ENCODE measurements at places on chromosomes 3 and 15. TPM values are rescaled to one million over a fixed set of nuclear protein-coding genes. Genes with fewer than 3 reads are reported as not detected.

OR4F15 gene
- not detected for total RNA-seq

CPEB1 gene
- 6.6 TPM for total RNA-seq

MSL2 gene
- 12.7 TPM for total RNA-seq

CDC25A gene
- total RNA-seq = 12.2 TPM

ABI3BP gene
- 0.64 TPM for total RNA-seq

ALDH1A3 gene
- 54.3 TPM for total RNA-seq

PLA2G4D gene
- total RNA-seq = not detected

P2RY1 gene
- 0.90 TPM for total RNA-seq

PLA2G4E gene
- not detected for total RNA-seq

IGSF10 gene
- total RNA-seq = under 0.01 TPM

SERPINI2 gene
- total RNA-seq = 0.12 TPM

IL17RB gene
- 0.39 TPM for total RNA-seq

DNA sequence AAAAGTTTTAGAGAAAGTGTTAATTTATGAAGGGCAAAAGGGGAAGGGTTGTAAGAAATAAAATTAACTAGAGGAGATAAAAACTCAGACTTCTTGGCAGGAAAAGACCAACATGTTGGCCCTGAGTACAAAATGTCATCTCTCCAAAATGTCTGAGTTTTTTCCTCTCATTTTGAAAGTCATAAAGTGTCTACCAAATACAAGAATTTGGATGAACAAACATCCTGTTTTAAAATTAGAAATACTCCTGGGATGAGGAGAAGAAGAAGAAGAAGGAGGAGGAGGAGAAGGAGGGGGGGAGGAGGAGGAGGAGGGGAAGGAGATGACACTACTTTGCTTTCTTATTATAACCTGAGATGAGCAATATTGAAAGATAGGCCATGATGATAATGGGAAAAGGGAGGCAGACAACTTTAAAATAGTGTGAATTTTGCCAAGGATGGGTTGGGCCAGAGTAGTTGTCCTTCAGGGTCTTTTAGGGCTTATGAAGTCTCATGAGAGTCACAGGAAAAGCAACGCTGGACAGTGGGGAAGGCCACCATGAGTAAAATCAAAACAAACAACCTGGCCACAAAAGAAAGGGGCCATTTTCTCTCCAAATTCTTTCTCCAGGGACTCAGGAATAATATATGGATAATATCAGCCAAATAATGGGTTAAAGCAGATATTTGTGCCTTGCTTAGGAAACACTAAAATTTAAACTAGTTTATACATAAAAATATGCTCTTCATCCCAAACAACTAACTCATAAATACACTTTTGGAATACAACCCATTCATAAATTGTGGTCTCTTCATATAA is 632.9 kb downstream of the EPHA3 start:
- peak; percentile 5 for DNase-seq

DNA sequence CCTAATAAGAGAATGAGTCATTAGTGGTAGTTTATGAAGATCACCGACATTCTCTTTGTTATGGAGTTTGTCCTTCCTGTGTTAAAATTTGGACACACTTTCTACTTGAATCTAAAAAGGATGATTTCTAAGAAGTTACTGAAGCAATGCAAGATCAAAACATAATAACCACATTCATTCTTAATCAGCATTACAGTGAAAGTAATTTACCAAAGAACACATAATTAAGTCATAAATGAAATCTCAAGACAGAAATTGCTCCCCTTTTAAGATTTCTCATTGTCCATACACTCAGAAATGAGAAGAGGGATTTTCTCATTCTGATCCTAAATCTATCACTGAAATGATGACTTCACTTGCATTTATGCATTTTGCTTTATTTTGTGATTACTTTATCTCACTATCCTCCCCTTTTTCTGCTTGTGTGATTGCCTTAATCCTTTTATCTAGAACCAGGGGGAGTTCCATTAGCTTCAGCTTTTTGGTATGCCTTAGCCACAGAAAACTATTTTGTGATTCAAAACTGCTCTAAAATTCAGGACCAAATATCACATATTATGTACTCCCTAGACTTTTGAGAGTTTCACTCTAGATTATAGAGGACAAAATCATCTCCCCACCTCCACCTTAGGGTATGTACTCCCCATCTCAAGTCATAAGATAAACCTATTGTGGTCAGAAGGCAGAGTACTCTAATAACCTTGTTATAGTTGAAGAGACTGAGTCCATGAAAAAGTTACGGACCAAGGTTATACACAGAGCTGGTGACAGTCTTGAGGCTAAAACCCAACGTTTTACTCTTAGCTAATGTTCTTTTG is 817.6 kb upstream of the CFAP20DC start:
- no peak for DNase-seq

- no peak for DNase-seq
Observed at GRCh38 chr15:48003441-48003840, 117.3 kb upstream of the SLC24A5 start.

- no peak for DNase-seq
Observed at GRCh38 chr3:45479621-45480035, 91.3 kb downstream of the LARS2 start.

- DNase-seq = no peak
Observed at GRCh38 chr3:20246662-20247061, 60.7 kb upstream of the SGO1 start.

DNA sequence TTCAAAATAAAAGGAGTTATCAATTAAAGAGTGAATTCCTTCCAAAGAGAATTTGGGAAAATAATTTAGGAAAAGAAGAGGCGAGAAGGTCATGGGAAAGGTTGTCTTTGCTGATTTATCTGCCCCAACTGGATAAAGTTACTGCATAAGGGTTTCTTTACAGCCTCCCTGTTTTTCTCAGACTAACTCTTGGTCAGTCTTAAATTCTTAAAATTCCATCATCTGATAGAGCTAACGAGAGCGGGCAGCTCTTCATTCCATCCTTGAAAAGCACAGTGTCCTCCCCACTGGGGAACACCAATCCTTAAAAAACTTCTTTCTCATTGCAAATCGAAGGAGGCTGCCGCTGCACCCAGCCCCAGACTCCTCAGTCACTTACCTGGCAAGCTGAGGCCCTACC is 107.2 kb downstream of the PGPEP1L start:
- no peak for DNase-seq

- peak; percentile 34 for DNase-seq
Observed at GRCh38 chr15:85381850-85382751, 1.7 kb downstream of the AKAP13 start.

DNA sequence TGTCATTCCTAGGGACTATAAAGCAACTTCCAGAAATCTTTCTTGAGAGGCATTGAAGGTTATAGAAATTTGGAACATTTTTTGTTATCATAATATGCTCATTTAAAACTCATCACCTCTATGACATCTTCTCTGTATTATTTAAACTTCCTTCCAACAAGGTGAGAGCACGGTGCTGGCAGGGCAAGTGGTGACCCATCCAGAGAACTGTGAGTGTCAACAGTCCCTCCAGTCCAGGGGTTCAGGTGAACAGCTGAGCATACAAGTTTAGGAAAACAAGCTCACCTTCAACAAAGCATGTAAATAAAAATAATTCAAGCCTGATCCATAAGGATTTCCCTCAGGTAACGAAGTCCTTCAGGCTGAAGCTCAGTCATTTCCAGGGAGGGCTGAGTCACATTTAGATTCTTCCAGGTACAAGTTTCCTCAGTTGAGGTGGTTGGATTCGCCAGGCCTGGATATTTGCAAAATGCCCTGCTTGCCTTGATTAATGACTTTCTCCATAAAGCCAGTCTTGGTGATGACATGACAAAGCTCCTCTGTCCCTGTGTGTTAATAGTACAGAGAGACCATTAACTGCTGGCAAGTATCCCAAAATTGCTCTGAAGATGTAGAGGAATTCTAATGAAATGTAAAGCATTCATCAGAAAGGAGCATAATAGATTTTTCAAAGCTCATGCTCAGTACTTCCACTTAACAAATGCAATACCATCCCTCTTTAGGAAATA is 263.6 kb upstream of the GADL1 start:
- no peak for DNase-seq

GRCh38 chr3:188673646-188674186 is 498.1 kb upstream of the TPRG1 start:
- peak; percentile 38 for DNase-seq

DNA sequence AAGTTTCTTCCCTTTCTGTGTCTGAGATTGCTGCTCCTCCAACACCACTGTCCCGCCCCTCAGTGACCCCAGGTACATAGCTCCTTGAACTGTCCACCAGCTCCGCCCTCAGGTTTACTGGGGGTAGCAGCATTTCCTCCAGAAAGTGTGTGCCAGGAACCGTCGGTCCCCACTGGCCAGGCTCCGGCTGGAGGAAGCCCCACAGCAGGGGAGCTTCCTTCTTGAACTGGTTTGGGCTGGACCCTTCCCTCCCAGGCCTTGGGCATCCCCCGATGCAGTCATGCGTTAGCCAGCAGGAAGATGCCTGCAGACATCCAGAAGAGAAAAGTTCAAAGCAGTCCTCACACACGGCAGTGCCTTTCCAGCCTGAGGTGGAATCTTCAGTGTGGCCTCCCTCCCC is 19.7 kb downstream of the PAK6 start:
- no peak for DNase-seq

- no peak for DNase-seq
Observed at GRCh38 chr3:139248593-139249255, 95.1 kb upstream of the MRPS22 start.

GRCh38 chr15:92949604-92950249 is 49.6 kb downstream of the CHD2 start:
- no peak for DNase-seq

DNA sequence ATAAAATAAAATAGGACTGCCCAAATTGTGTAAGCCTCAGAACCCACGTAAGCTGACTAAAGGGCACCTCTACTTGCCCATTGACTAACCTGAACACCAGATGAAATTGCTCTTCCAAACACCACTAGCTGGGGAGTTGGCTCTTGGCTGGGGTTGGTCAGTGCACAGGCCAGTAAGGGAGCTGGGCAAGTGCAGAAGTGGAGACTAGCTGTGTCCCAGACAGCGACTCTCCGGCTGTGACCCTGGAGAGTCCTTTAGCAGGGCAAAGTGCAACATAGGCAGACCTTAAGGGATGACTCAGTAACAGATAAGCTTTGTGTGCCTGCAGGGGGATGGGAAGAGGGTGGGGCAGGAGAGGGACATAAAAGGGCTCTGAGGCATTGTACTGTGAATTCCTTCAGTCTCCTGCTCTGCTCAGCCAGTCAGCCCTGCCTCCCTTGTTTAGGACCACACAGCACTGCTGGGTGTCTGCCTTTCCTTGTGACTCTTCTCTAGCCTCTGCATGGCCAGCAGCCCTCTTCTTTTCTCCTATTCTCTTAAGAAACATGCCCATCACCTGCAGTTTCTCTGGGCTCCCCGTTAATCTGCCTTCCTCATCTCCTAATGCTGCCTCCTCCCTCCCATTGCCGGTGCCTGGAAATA is 13.2 kb downstream of the NR1I2 start:
- DNase-seq = peak; percentile 39

DNA sequence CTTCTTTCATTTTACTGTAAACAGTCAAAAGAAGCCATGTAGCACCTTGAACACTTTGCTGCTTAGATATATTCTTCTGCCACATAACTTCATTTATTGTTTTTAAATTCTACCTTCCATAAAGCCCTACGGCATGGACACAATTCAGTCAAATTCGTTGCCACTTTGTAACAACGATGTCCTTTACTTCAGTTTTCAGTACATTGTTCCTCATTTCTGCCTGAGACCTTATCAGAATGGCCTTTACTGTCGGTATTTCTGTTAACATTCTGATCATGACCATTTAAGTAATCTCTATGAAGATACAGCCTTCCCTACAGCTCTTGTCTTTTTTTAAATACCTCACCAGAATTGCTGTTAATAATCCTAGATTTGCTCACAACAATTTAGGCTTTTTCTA is 466.9 kb downstream of the NAALADL2 start:
- DNase-seq = no peak

GRCh38 chr3:172260381-172260780 is 187.9 kb downstream of the GHSR start:
- no peak for DNase-seq

DNA sequence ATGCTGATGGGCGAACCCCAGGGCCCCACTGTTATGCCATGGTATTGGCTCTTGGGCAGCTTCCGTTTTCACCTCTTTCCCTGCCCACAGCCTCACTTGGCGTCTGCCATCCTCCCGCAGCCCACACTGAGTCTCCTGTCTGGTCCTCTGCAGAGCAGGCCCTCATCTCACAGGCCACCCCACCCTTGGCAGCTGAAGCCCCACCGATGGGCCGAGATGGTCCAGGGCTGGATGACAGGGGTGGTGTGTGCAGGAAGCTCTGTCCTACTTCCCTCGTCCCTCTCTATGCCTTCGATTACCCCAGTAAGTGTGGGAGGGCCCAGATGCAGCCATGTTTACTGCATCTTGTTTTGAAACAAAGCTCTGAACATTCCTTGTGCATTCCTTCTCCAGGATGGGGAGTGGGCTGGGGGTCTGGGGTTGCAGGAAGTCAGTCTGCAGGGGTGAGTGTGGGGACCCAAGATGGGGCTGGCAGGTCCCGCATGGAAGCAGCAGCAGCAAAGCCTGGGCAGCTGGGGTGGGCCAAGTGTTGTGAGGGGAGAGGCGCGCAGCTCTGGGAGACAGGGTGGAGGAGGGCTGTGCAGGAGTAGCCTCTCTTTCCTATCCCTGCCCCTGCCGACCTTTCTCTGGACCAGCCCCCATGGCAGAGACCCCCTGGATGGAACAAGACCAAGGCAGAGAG is 20.9 kb downstream of the TBC1D21 start:
- DNase-seq = no peak

- peak; percentile 86 for DNase-seq
Observed at GRCh38 chr3:149342413-149343380, 9.3 kb upstream of the TM4SF18 start.

GRCh38 chr3:196609343-196609775 is 30.1 kb upstream of the NRROS start:
- DNase-seq = peak; percentile 80

DNA sequence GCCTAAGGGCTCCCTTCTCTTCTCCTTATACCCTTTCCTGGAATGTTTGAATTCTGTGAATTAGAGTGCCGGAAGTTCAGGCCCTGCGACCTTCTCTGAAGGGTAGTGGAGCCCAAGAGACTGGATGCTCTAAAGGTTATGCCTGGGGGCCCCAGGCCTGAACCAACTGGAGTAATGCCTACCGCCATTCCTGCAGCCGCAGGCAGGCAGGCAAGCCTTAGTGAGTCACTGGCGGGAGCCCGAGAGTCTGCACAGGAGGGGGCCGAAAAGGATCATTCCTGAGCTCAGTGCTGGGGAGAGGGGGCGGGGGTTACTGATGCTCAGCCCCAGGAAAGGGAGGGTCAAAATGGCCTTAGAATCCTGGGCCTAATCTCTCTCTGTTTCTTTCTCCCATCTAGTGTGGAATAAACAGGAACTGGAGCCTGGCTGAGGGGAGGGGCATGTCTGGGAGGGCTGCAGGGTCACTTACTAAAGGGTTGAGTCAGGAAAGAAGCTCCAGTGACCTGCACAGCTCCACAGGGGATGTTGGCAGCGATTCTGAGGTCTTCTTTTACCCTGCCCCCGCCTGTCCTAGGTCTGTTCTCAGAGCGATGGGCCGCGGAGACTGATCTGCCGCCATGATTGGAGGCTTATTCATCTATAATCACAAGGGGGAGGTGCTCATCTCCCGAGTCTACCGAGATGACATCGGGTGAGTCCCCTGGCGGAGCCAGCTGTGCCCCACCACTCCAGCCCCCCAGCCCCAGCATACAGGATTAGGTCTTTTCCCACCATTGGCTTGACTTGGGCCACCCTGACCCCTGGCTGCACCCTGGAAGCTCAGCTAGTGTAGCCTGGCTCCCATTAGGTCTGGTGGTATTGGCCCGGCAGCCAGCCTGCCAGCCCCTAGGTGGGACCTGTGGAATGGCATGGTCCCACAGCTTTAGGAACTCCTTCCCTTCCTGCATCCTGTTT is 2.0 kb downstream of the AP2M1 start:
- peak; percentile 93 for DNase-seq

Data from H4 (cell line).